CD4-positive, alpha-beta T cell treated with Interleukin-6 at 100 ng/mL for 8 hours (primary cell): ENCODE measurements at places on chromosomes 5 and 9.

DNA sequence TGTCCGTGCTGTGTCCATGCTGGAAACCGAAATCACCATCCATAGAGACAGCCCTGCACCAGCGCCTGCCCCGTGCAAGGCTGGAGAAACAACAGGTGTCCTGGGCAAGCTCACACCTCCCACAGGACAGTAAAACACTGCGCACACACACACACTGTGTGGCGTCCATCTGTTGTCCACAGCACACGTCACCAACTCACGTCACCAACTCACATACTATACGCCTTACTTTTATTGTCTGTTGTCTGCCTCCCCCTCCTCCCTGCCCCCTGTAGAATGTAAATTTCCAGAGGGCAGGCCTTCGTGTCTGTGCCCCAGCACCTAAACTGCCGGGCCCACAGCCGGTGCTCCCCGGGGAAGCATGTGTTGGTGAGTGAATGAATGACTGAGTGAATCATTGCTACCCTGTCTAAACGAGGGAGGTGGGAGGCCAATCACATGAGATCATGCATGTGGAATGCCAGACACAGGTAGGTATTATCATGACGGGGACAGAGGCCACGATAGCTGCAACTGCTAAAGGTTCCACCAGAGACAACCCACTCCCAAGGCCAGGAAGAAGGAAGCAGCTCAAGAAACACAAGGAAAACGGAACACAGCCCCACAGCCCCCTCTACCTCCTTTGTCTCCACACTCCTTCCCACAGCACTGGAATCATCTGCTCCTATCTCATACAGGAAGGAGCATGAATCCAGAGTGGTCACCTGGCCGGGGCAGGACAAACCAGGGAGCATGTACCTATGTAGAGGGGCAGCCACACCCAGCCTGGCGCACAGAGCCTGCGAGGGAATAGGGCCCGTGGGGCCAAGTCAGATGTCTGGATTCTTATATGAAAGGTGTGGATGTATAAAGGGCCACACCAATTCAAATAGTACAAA, 41.9 kb downstream of the STK10 start:
- no peak for DNase-seq

GRCh38 chr5:134148316-134148715, 28.4 kb downstream of the SKP1 start:
- no peak for DNase-seq

- DNase-seq = no peak
Observed at GRCh38 chr9:86580688-86581087, 226.5 kb upstream of the TUT7 start.

GRCh38 chr5:171379961-171380360, 7.7 kb upstream of the NPM1 start:
- DNase-seq = no peak

DNA sequence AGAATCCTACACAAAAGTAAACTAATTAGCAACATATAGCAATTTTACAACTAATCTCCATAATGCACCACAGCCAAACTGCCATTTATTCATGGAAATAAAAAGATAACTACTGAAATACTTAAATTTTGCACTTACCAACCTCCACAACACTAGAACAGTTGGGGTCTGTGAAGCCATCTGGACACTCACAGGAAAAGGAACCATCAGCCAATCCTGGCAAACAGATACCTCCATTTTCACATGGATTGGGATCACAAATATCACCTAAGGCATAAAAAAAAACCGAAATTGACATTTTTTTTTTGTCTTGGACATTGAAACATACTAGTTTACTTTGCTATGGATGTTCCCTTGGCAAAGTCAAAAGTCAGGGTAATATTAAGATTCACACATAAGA, 130.7 kb downstream of the EDIL3 start:
- no peak for DNase-seq

- no peak for DNase-seq
Observed at GRCh38 chr5:149447373-149448367, 68.6 kb upstream of the IL17B start.

DNA sequence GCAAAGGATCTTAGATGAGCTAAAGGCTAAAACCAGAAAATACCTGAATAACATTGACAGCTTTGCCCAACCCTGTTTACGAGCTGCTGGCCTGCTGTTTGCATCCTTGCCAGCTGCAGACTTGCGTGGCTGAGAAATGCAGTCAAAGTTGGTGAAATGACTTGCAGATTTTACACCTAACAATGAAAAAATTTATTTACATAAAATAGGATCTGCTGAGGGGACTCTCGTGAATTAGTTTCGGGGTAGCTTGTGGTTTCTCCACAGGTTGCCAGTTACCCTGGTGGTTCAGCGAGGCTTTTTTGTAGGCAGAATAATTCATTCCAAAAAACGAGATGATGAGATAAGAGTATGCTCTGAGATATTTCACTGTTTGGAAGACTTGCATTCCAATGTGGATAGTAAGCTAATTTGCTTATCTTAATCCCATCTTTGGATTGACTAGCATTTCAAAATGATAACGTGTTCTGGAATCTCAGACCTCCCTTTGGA, 65.7 kb upstream of the FANCC start:
- DNase-seq = no peak
